ENCODE measurements at places on chromosomes 1 and 21.

DNA sequence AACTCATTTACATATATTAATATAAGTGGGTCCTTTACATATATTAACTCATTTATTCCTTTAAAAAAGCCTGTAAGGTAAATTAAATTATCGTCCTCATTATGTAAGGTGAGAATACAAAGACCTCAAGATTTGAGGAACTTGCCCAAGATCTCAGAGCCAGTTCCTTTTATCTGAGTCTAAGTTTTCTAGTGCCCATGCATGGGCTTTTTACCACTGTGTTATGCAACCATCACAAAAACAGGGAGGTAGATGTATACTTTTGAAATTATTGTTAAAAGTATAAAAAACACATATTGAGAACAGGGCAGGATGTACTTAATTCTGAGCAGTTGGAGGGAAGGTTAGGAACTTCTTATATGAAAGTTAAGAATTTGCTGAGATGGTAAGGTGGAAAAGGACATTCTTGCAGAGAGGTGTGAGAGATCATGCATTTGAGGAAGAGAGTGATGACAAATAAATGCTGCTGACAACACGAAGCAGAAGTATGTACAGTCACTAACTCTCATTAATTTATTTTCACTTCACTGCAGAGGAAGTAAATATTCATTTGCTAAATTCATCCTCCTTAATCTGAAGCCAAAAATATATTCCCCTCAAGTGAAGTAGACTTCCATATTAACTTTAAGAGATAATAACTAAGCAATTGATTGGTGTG is 28.9 kb upstream of the LYPLAL1 start:
- DNase-seq = no peak

- no peak for DNase-seq
These were observed 14.3 kb downstream of the MRAP start for GRCh38 chr21:32312976-32313375.

- DNase-seq = no peak
These were observed 43.1 kb upstream of the KANK4 start for GRCh38 chr1:62362061-62362917.

DNA sequence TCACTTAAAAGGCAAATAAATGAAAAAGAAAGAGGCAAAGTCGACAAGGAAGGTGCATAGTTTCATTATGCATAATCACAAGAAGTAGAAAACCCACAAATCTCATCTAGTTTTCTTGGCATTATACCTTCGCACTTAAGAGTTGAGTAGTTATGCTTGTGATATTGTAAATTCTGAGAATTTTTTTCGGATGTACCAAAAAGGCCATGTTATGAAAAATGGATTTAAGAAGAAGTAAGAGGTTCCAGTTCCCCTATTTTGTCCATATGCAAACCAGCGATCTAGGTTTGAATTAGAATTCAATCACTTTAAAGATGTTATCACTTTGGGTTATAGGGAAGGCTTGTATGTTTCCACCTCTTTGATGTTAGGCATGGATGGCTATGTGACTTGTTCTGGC is 7.9 kb upstream of the ERICH3 start:
- DNase-seq = no peak

DNA sequence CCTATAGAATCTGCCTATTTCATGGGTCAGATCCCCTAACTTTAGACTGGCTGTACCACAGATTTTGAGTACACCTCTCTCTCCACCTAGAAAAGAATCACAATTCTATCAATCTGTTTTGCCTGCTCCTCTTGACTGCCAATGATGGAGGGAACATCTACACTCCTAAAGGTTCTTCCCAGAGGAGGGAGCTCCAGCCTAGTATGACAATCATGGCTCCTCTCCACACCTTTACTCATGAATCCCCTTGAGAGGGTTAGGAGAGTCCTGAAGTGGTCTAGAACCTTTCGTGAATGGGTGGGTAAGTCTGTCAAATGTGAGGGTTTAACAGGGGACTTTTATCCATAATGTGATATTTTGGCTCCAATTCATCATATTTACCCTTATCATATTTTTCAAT is 48.0 kb downstream of the DNAI4 start:
- no peak for DNase-seq

DNA sequence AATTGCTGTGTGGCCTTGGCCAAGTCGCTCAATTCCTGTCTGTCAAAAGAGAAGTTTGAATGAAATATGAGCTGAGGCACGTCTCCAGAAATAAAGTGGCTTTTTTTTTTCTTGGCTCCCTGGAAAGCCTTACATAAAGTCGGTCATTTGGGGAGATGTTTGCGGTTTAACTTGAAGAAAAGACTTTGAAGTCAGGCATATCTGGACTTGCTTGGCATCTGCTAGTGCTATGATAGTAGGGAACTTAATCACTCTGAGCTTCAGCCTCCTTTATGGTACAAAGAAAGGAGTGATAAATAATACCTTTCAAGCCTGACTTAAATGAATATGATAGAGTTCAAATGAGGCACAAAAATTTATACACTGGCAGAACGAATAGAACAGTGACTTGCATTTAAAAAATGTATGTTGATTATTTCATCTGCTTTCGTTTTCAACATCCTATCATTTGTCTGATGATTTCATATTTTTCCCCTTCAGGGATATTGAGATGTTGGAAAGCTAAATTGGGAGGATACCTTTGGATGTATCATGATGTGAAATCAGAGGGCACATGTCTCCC is 60.2 kb downstream of the FASLG start:
- DNase-seq = no peak

- DNase-seq = no peak
These were observed 18.4 kb upstream of the PLEKHG5 start for GRCh38 chr1:6509919-6510291.

DNA sequence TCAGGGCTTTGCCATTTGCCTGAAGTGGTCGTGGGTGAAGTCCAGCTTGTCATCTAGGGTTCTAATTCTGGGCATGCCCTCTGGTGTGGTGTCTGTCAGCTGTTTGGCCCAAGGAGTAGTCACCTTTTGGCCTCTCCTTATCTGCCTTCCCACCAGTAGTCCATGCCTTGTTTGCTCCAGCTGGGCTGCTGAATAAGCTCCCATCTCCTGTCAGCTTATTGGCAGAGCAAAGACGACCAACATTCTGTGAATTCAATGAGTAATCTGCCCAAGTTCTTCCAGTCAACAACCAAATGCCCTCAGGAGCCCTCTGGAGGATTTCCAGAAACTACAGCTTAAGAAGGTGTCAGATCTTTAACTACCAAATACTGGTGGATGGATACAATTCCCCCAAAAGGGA is 7.0 kb downstream of the BCAN start:
- DNase-seq = no peak

DNA sequence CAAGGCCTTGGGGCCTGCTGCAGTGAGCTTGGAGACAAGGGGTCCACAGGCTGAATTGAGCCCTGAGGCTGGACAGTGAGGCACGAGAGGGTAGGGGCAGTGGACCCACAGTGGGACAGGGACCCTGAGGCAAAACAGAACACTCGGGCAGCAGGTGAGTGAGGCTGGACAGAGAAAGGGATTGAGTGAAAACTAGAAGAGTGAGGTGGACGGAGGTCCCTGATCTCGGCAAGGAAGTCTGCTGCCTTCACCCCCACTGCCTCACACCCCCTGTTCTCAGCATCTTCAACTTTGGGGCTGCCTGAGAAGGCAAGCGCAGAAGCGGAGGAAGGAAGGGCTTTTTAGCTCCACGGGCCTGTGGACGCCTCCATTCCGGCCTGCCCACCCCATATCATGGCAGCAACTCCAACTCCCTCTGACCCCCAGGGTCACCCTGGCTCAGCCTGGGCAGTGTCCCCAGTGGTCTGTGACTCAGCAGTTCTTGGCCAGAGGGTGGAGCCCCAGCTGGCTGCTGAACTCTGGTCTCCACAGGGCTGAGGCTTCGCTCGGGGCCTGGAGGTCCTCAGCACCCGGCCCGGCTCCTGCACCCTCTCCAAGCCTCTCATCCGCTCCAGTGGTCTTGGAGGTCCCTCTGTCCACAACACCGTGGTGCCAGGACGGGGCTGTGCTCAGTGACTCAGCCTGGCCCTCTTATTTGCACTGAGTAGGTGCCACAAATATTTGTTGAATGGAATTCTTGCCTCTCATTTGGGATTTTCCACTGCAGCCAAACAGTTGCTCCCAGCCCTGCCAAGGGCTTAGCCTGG is 60.0 kb upstream of the EPS8L3 start:
- DNase-seq = no peak

- DNase-seq = no peak
These were observed 14.3 kb downstream of the CD2 start for GRCh38 chr1:116768416-116769103.

DNA sequence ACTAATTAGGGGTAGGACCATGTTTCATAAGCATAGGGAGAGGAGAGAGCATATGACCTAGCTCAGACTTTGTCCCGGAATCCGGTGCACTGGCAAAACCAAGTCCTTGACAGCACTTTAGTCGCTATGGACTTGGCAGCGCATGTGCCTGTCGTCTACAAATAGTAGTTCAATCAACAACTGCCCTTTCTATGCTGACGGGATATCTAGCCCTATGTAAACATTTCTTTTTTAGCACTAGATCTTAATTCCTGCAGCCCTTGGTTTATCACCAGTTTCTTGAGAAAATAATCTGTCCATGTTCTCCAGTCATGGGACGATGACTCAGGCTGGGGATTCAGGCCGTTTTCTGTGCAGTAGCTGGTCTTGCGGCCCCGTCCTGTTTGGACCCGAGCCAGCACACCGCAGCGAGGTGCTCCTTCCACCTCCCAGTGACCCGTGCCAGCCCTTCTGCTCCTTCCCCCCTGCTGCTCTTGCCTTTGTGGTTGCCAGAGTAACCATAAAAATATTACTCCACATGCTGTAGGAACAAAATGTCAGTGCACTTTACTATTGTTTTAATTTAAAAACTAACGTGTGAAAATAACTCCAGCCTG is 8.6 kb upstream of the MT1HL1 start:
- no peak for DNase-seq

DNA sequence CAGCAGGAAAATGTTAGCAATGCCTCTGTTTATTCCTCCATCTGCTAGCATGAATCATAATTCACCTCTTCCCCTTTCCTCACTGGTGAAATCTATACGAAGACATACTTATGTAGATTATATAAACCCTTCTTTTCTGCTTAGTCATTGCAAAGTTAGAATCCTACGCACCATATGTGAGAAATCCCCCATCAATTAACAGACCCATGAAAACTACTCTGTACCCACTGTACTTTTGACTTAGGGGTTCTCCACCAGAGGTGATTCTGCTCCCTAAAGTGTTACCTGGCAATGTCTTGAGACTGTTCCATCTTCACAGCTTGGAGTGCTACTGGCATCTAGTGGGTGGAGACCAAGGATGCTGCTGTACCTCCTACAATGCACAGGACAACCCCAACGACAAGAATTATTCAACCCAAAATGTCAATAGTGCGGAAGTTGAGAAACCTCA is 49.6 kb upstream of the KCTD3 start:
- DNase-seq = no peak

GRCh38 chr1:16009030-16009460 is 5.0 kb downstream of the SRARP start:
- peak; percentile 84 for DNase-seq

Data from right forelimb (tissue), 1 donor.